Renal cortical epithelial cell (primary cell): ENCODE measurements at places on chromosomes 5 and 9. TPM values are rescaled to one million over a fixed set of nuclear protein-coding genes. Genes with fewer than 3 reads are reported as not detected.

Gene KIF24
- 1.9 and 3.5 TPM in 2 replicates for total RNA-seq

Gene GFPT2
- 2.6 and 10.2 TPM in 2 replicates for total RNA-seq

Gene SYNPO
- total RNA-seq, result 3.3 and 23.1 TPM in 2 replicates

Gene TRIM14
- total RNA-seq, result 5.2 and 11.3 TPM in 2 replicates

Gene FAM170A
- not detected in 2 replicates for total RNA-seq

Gene LCNL1
- total RNA-seq, result not detected in 2 replicates

Gene OGN
- not detected in 2 replicates for total RNA-seq
